GM13976 (cell line): ENCODE measurements at places on chromosomes 5 and 9.

DNA sequence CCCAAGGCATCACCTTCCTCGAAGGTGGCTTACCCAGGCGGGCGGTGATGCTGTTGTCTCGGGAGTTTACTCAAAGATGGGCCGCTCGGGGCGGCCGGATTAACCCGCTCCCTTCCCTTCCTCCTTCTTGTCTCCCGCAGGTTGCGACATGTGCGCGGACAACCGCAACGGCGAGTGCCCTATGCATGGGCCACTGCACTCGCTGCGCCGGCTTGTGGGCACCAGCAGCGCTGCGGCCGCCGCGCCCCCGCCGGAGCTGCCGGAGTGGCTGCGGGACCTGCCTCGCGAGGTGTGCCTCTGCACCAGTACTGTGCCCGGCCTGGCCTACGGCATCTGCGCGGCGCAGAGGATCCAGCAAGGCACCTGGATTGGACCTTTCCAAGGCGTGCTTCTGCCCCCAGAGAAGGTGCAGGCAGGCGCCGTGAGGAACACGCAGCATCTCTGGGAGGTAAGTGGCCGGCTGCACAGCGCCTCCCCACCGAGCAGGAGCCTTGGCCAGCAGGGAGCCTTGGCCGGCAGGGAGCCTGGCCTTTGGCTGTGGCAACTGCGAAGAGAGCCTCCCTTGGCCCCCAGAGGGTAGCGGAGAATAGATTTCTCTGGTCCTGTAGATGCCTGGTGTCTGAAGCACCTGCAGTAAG lies 10.6 kb downstream of the PRDM6 start:
- peak; percentile 23 for DNase-seq

- DNase-seq, result no peak
Measured at GRCh38 chr5:58860680-58861079, 277.8 kb downstream of the RAB3C start.

GRCh38 chr9:130576176-130576575 lies 3.2 kb upstream of the FUBP3 start:
- no peak for DNase-seq

DNA sequence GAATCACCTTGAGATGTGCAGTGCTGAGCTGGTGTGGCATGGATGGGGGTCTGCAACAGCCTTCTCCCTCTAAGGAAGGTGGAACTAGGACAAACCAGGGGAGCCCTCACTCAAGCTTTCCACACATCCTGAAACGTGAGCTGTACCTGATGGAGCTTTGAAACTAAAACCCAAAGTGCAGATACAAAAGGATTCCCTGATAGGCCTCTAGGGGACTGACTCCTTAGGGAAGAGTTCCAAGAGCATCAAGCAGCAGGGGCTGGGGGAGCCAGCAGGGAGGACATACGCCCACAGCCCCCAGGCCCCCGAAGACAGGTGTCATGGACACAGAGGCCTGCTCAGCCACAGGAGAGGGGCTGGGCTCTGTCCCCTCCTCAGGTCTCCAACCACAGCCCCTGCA lies 17.7 kb downstream of the ARHGEF37 start:
- DNase-seq, result no peak

DNA sequence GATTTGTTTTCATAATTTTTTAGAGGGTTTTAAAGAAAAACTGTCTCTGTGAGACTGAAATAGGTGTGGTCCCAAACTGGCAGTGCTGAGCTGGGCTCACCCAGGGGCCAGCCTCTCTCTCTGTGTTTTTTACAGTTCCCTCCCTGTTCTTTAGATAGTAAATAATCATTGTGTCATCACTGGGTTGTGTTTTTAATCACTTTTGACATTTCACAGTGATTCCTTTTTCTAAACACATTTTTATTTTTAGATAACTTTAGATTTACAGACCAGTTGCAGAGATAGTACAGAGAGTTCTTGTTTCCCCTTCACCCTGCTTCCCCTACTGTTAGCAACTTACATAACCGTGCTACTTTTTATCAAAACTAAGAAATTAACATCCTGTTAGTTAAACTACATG lies 44.4 kb downstream of the MAP1B start:
- no peak for DNase-seq

- DNase-seq, result no peak
Measured at GRCh38 chr9:124366476-124367220, 48.6 kb downstream of the PSMB7 start.
